ENCODE measurements at places on chromosomes 1 and 21.
A peak's percentile ranks its signal among the peaks of the same experiment; 100 is the strongest.

DNA sequence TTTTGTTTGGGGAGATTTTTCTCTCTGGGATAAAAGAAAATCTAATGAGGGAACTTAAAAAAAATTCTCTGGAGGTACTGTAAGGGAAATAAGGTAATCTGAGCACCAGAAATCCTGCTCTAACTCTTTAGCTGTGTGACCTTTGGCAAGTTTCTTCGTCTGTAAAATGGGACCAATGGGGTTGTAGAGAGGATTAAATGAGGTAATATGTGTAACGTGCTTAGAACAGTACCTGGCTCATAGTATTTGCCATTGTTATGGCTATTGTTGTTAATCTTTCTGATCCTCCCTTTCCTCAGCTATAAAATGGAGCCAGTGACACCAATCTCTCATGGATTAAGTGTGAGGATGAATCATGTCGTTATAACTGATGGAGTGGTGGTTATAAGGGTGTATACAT is 845 bp upstream of the KLHDC8A start:
- no peak for DNase-seq

DNA sequence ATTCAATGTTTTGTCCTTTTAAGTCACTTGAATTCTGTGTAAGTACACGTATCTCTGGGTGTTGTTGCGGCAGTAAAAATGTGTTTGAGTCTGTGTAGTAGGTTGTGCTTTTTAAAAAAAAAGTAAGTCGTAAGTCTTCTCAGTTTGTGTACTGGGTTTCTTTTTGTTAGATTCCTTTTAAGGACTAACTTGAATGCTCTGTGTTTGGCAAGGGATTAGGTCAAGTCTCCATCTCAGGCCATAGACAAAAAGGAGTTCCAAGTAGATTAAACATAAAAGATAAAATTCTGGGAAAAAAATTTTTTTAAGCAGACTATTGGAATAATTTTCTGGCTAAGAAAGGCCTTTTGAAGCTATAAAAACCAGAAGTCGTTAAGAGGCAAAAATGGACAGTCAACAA is 113.1 kb downstream of the ATP5PO start:
- no peak for DNase-seq

- peak; percentile 87 for DNase-seq
These were observed 2.3 kb downstream of the SPEN start for GRCh38 chr1:15849775-15850324.

DNA sequence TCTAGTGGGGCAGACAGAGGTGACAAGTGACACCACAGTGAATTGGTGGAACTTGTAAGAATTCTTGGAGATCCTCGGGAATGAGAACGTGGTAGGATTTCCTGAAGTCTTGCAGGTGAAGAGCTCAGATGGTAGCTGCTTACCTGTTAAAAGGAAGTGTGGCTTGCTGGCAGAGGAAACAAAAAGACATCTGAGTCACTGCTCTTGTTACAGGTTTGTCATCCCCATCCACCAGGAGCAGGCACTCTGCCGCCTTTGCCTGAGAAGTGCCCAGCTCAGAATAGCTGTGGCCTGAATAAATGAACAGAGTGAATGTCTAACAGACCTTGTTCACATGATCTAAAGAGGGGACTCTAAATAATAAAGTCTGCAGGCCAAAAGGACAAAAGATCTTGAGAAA is 12.3 kb upstream of the ZSCAN20 start:
- no peak for DNase-seq

DNA sequence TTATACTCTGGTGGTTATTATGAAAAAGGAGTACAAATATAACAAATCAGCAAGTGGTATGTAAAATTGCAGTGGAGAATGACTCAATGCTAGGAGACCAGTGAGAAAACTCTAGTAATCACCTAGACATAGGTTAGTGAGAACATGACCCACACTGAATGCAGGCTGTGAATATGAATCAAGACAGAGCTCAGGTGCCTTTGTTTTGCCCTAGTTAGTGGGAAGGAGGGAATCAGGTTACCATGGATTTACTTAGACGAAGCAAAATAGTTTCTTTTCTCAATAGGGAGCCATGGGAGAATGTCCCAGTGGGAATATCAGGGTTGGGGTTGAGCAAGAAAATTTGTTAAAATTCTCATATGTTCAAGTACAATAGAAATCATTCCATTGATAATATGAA is 10.6 kb upstream of the GCLM start:
- DNase-seq = no peak

DNA sequence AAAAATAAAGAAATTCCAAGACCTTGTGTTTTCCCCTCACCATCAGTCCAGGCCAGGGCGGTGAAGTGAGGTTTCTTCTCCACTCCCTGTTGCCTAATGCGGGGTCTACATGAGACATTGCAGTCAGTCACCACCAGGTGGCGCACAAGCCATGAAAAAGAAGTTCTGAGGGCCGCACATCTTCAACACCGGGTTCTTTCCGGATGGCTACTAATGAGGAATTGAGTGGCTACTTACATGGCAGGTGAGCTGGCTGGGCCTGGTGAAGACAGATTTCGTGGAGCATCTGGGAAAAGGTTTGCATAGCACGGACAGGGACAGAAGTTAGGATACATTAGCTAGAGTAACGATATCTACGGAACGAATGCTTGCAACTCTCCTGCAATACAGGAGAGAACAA is 15.8 kb upstream of the S100A11 start:
- DNase-seq = peak; percentile 92

- peak; percentile 89 for DNase-seq
These were observed 758 bp downstream of the RAD54L start for GRCh38 chr1:46248122-46248920.

Measured in hematopoietic multipotent progenitor cell treated with erythropoietin and hydrocortisone succinate and interleukin-3 and kit ligand, for 6 days (in vitro differentiated cells).